ENCODE measurements at places on chromosomes 3 and 15. TPM values are rescaled to one million over a fixed set of nuclear protein-coding genes. Genes with fewer than 3 reads are reported as not detected.

DNA sequence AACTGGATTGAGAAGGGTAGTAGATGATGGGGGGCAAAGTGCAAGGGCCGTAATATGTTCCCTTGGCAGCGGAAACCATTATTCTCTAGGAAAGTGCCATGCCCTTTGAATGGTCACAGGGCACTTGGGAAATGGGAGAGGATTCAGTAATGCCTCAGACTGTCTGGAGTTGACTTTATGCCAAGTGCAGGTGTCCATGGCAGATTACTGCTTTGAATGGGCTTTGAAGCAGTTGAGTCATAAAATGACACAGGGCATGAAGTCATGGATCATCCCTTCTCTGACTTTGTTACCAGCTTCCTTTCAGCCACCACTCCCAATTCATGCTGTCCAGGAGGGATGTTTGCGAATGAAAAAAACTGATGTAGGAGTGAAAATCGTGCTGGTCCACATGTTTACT, 20.1 kb downstream of the AADACL2 start:
- no peak for DNase-seq

ZBBX gene
- 0.38 TPM for total RNA-seq

GRCh38 chr3:187568171-187568570, 102.0 kb downstream of the SST start:
- no peak for DNase-seq

DNA sequence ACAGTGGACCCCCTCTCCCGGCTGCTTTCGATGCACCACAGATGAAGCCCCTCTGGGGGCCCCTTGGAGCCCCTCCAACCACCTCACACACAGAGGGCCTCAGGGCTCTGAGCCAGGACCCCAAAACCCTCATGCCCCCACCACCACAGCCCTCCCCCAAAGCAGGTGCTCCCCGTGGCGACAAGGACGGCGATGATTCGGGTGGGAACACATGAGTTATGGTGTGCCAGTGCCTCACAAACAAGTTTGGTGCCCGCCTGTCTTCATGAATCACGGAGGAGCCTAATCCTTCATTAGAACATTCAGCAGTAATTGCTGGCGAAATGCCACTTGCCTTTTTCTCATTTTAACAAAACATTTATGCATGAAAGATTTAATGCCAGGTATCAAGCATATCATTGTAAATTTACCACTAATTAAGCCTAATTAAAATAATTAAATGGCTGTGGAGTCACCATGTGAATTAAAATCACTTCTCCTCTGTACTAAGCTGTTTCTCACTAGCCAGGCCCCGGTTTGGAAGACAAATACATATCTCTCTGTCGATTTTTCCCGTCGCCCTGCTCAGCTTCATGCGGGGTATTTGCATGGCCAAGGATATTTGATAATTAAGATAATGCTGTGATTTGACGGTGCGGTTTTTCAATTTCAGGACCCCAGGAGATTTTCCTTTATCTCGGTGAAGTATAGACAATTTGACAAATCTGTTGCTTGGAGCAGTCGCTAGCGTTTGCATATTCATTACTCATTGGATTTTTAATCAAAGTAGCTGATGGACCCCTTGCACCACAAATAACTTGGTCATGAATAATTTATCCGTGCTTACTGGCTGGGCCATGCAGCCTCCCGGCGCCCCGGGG, 157.0 kb downstream of the TLE3 start:
- DNase-seq, result no peak

Data from PC-9 (cell line).